NCI-H1930 (cell line): ENCODE measurements at places on chromosomes 7 and 10.
A peak's percentile ranks its signal among the peaks of the same experiment; 100 is the strongest.

DNA sequence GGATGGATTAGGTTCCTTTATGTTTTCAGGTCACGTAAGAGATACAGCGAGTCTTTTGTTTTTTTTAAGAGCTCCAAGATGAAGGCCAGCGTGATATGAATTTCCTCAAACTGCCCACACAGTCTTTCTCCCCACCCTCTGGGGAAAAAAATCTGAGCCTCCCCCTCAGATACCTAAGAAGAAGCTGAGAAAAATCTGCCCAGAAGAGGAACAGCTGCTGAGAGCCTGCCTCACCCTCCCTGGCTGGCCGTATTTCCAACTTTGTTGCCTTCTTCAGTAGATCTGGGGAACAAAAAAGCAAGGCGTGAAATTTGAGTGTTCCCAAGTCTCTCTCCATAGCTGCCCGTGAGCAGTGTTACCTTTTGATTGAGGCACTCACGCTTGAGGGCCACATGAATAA is 208.1 kb downstream of the KIAA1217 start:
- no peak for DNase-seq

DNA sequence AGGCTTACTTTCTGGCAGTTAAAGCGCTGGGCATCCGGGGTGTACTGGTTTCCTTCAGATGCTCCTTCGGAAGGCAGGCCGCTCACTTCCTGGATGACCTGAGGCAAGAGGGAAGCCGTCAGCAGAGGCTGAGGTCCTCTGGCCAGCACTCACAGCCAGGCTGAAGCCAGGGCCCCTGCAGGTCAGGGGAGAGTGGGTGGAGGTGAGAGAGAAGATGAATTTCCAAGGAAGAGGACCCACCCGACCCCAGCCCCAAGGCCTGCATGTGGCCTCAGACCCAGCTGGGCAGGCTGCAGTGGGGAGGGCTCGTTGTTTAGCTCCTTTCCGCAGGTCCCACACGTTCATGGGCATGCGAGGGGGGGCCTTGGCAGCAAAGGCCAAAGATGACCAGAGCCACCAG is 71.3 kb downstream of the VWA2 start:
- DNase-seq, result no peak

GRCh38 chr7:6277476-6277875 is 5.1 kb upstream of the CYTH3 start:
- no peak for DNase-seq

DNA sequence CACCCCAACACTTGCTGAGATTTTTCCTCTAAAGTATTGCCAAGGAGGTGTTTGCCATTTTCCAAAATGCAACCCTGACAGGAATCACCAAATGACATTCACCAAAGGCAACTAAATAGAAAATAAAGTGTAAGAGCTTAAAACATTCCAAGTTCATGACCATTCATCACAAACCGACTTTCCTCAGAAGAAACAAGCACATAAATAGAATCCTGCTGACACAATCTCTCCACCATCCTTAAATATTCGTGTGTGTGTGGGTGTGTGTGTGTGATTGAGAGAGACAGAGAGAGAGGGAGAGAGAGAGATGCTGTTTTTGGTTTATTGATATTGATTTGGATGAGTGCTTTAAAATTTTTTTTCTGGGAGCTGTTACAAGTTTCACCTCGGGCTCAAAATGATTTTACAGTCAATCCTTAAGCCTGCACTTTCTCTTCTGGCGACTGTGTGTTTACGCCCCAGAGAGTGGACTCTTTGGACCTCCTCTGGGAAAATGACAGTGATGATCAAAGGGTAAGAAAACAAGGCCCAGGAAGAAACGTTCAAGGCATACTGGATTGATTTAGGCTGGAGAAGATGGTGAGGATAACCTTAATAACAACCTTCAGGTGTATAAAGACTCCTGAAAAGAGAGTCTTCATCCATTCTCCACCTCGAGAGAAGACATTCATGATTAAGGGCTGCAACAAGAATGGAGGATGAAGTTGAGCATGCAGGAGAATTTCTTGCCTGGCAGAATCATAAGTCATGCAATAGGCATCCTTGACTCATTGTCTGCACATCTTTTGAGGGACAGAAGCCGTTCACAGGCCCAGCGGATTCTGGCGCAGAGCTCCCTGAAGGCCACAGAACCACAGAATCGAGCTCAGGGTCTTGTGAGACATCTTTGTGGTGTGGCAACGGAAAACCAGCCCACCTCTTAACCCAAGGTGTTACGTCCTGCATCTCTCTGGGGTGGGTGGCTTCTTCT is 104.4 kb upstream of the FGFR2 start:
- DNase-seq, result no peak

- DNase-seq, result no peak
Measured at GRCh38 chr10:23294638-23295247, 49.9 kb downstream of the C10orf67 start.

- no peak for DNase-seq
Measured at GRCh38 chr7:141737118-141737835, 881 bp upstream of the SSBP1 start.

GRCh38 chr10:72418679-72419078 is 64.0 kb upstream of the DNAJB12 start:
- DNase-seq, result no peak

GRCh38 chr10:23345861-23346260 is 1.3 kb upstream of the C10orf67 start:
- no peak for DNase-seq

DNA sequence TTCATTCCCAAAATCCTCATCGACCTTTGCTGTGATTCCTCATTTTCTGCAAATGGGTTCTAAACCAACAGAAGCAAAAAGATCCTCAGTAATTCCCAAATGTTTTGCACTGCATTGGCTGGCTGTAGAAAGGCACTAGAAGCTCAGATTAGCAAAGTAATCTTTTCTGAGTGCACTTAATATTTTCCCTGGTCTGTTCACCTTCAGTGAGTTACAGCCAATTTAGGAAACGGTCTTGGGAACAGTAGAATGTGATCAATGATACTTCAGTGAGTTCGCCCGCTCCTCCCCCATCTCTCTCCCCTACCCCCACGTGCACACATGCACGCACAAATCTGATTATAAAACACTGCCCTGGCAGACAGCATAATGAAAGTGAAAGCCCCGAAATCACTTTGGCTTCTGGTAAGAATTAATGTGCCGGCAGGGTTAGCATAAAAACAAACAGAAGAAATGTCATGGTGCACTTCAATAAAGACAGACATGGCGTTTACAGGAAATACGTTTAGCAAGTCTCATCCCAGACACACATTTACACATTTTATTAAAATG is 201.3 kb upstream of the CDCA7L start:
- DNase-seq, result no peak

DNA sequence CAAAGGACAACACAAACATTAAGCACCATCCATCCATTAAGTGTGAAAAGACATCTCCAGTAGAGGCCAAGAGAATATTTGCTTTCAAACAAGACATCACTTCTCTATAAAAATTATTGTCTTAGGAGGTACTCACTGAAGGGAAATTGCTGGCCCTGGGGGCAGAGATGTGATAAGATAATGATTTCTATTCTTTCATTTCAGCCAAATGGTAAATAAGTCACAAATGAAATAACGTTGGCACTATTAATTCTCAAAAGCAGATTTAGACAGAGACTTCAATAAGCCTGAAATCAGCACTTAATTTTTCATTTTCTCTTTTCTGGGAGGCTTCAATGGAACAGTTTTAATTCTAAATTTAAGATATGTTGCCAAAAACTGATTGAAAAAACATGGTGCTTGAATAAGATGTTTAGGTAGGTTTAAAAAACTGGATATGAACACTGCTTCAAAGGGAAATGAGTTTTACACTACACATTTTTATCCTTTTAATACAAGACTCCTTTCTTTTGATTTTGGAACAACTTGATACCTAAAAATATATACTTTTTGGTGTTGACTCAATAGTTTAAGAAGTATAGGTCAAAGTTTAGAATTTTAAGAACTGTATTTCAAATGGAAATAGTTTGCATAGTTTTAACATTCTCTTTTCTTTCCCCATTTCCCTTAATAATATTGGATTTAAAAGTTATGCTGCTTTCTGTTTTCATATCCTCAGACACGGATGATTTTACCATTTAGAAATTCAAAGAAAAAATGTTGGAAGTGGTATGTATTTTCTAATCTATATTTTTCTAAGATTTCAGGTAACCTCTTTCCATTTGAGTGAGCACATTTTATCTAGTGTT is 204.0 kb downstream of the AHR start:
- DNase-seq, result peak; percentile 47

DNA sequence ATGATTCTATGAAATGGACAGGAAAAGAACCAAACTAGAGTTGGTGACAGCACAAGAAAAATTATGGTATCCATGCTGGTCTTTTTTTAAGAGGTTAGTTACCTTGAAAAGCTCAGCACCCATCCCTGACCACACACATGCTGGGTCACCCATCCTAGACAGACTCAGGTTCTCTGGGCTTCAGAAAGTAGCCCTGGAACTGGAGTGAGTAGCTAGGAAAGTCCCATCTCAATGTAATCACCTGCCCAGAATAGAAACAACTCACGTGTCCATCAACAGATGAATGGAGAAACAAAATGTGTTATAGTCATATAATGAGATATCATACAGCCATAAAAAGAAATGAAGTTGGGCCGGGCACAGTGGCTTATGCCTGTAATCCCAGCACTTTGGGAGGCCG is 37.0 kb downstream of the GSDME start:
- no peak for DNase-seq

DNA sequence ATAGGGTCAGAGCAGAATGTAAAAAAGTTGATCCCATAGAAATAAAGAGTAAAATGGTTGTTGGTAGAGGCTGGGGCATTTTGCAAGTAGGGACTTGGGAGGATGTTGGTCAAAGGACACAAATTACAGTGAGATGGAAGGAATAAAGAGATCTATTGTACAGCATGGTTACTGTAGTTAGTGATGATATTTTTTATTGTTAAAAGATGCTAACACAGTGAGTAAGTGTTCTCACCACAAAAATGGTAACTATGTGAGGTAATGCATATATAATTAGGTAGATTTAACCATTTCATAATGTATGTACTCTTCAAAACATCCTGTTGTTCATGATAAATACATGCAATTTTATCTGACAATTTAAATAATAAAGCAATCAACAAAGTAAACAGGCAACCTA is 280.7 kb upstream of the MAGI2 start:
- DNase-seq, result no peak

DNA sequence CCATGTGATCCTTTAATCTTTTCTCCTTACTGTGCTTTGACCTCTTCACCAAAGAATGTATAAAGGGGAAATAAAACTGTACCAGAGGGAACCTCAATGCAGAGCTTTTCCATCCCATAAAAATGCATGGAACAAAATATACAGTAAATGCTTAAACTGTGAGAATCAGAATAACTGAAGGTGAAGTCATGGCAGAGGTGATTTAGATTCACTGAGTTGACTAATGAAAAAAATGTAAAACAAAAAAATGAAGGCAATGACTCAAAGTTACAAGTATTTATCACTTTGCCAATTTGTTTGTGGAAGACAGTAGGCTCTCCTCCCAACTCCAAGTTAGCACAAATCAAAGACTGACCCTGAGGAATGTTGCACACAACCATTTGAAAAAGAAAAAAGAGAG is 1331.6 kb upstream of the SORCS1 start:
- DNase-seq, result no peak

- no peak for DNase-seq
Measured at GRCh38 chr10:5987747-5988146, 10.4 kb upstream of the IL15RA start.

- no peak for DNase-seq
Measured at GRCh38 chr7:14196555-14196954, 207.1 kb upstream of the ETV1 start.

DNA sequence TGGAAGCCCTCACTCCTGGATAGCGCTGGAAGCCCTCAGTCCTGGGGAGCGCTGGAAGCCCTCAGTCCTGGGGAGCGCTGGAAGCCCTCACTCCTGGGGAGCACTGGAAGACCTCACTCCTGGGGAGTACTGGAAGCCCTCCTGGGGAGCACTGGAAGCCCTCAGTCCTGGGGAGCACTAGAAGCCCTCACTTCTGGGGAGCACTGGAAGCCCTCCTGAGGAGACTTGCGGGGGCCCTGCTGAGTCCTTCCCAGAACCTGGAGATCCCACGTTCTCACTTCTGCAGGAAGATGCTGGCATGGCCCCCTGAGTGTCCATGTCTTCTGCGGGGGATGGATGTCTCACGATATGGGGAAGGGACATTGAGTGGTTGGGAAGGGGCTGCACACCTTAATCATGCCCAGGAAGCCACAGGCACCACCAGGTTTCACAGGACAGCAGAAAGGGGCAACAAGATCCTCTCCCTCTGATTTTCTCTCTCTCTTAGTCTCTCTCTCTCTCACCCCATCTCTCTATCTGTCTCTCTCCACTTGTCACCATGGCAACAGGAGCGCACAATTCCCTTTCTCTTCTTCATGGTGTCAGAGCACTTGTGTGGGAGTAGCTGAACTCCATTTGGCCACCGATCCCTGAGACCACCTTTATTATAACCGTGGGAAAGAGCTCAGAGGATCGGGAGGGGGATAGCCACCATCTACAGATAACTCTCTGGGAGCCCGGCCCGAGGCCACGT is 267.0 kb downstream of the TCERG1L start:
- no peak for DNase-seq
